ENCODE measurements at places on chromosomes 6 and 20.

- DNase-seq, result no peak
These were observed 448.0 kb downstream of the TENT5A start for GRCh38 chr6:81304466-81304865.

GRCh38 chr6:107323133-107323785, 136.1 kb downstream of the PDSS2 start:
- no peak for DNase-seq

GRCh38 chr6:6649824-6650349, 61.4 kb downstream of the LY86 start:
- no peak for DNase-seq

GRCh38 chr20:50584687-50585086, 74.5 kb downstream of the PTPN1 start:
- DNase-seq, result no peak

- no peak for DNase-seq
These were observed 94.1 kb downstream of the HIVEP2 start for GRCh38 chr6:142850679-142851423.

DNA sequence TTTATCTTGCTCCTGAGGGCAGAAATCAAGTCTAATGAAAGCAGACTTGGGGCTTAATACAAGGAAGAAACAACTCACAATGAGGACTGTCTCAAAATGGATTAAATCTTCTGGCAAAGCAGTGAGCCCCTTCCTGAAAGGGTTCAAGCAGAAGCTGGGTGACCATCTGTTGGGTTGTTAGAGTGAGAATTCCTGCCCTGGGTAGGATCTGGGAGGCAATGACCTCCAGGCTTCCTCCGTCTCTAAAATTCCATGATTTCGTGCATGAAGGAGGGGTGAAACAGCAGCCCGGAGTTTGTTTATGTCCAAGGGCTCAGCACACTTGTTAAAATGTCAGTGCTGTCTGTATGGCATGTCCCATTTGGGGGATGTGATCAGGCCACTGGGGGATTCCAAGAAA, 64.0 kb upstream of the KCNK16 start:
- no peak for DNase-seq

DNA sequence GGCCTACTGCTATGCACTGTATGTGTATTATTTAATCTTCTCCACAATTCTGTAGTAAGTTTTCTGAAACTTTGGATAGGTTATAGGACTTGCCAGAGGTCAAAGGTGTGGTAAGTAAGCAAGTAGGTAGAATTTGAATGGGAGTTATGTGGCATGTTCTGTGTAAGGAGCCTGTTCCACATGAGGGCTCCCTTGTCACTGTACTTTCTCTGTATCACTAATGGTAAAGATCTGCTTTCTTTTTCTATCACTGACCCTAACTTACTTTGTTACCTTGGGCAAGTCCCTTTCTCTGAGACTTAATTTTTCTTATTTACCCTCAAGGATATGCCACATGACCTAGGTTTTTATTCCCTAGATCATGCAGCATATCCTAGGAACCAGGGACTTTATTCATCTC, 50.3 kb downstream of the EIF2S2 start:
- DNase-seq, result no peak

- DNase-seq, result no peak
These were observed 132.5 kb downstream of the FAXC start for GRCh38 chr6:99216959-99217358.

- DNase-seq, result no peak
These were observed 188.6 kb downstream of the ZDHHC14 start for GRCh38 chr6:157569543-157569942.

DNA sequence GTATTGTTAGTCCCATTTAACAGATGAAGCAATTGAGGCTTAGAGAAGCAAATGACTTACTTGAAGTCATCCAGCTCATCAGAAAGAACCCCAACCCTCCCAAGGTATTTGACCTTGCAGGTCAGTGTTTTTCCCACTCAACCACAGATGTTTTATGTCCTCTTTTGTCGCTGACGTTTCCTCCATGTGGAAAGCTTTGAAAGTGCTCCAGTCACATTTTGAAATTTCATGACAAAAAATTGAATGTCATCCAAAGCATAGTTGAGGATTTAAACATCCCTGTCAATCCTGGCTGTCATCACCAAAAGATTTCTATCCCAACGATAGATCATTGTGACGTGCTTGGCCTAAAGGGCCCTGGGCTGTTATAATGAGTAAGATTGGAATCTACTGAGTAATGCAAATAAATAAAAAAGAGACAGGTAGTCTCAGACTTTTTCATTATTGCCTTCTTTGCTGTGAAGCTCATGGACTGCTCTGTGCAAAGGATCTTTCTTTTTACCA, 102.7 kb downstream of the TSHZ2 start:
- DNase-seq, result no peak

DNA sequence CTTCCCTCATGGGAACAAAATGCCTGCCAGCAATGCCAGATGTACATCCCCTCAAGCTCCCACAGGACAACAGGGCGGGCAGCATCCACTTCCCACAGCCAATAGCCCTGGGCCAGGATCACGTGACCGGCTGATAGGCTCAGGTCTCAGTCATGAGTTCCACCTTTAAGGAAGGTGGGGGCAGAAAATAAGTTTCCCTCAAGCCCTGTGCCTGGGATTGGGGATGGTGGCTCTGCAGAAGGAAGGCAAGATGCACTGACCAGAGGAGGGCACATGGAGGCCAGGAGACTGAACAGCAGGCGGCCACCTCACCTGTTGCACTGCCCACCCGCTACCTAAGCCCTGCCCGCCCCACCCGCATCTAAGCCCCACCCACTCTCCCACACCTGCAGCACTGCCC, 149.1 kb downstream of the BMP7 start:
- no peak for DNase-seq

DNA sequence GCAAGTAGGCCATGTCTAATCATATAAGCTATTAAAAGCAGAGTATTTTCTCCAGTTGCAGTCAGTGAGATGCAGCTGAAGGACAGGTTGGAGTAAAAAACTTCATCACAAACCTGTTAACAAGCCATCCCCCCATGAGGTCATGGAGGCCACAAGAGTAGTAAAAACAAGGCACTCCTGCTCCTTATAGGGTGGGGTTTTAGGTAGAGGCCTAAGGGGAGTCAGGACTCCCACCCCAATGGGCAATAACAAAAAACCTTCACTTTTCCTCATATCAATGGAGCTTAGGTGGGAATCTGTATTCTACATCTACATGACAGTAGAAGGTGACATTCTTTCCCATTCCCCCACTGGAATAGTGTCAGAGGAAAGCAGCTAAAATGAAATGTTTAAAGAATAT, 428.1 kb upstream of the KHDRBS2 start:
- no peak for DNase-seq

- no peak for DNase-seq
These were observed 164.1 kb downstream of the SYNDIG1 start for GRCh38 chr20:24633521-24633920.

GRCh38 chr6:109762769-109763441, 71.8 kb downstream of the FIG4 start:
- no peak for DNase-seq

GRCh38 chr6:49333345-49334125, 129.5 kb downstream of the MMUT start:
- DNase-seq, result no peak

GRCh38 chr6:25682324-25682723, 30.3 kb downstream of the SCGN start:
- DNase-seq, result no peak

DNA sequence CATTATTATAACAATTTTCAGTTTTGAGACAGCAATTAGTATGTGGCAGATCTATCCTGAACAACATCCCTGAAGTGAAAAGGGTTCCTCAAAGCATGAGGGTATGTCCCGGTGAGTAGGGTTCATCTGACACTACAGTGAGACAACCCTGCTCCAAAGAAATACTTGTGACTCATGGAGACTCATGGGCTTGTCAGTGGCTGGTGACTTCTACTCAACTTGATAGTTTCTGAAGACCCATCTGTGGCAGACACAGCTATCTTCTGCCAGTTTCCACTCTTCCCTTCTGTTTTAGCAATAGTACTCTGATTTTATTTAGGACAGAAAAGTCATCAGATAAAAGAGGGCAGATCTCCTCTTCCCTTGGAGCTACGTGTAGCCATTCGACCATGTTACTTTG, 41.4 kb downstream of the MAP3K7 start:
- DNase-seq, result no peak

DNA sequence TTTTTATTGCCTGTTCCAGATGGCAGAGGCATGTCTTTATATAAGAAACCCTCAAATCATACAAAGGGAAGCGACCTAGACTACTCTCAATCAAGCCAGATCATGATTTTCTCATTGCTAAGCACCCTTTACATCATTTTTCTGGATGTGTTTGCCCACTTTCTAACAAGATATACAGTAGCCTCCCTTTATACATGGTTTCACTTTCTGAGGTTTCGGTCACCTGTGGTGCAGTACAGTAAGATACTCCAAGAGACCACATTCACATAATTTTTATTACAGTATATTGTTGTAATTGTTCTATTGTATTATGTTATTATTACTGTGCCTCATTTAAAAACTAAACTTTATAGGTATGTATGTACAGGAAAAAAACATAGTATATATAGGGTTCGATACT, 23.6 kb downstream of the TOMM6 start:
- no peak for DNase-seq

DNA sequence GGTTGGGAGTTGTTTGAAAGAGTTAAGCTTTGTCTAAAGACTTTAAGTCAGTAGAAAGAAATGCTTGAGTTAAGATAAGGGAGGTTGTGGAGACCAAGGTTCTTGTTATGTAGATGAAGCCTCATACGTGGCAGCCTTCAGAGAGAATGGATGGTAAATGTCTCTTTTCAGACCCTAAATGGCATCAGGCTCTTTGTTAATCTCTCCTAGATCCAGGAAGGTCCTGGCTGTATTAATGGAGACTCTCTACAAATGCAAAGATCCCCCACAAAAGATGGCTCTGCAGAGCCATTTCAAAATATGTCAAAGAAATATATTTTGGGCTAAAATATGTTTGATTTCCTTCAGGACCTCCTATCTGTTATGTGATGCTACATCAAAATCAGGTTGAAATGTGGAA, 161.6 kb downstream of the ADAT2 start:
- DNase-seq, result no peak

GRCh38 chr6:1997702-1998101, 247.7 kb downstream of the GMDS start:
- DNase-seq, result no peak

GRCh38 chr6:9789201-9789600, 625.7 kb downstream of the TFAP2A start:
- no peak for DNase-seq

DNA sequence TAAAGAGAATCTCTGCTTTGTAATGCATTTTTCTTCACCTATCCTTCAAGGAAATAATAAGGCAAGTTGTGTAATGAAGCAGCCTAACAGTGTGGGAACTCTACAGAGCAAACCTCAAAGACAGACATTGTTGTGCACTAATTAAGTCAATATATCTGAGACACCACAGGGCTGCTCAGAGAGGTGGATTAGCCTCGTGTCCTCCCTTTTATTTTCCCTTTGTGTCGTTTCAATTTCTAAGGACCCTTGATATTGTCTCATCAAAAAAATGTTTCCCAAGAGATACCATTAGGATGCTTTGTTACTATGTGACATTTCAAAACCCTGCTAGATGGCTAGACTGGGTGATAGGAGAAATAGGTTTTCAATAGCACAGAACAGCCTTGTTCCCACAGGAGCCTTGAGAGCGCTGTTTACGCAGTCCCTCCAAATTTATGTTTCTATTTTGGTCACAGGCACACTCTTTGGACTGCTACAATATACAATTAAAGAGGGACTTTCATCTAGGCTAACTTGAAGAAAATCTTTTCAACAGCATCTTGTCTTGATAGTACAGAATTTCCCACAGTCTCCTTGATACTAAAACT, 23.1 kb downstream of the UBE3D start:
- no peak for DNase-seq

- no peak for DNase-seq
These were observed 14.2 kb upstream of the FAM162B start for GRCh38 chr6:116779573-116780164.

- DNase-seq, result no peak
These were observed 10.1 kb downstream of the TPX2 start for GRCh38 chr20:31749223-31749622.

- no peak for DNase-seq
These were observed 49.9 kb downstream of the KCNB1 start for GRCh38 chr20:49432550-49432949.

DNA sequence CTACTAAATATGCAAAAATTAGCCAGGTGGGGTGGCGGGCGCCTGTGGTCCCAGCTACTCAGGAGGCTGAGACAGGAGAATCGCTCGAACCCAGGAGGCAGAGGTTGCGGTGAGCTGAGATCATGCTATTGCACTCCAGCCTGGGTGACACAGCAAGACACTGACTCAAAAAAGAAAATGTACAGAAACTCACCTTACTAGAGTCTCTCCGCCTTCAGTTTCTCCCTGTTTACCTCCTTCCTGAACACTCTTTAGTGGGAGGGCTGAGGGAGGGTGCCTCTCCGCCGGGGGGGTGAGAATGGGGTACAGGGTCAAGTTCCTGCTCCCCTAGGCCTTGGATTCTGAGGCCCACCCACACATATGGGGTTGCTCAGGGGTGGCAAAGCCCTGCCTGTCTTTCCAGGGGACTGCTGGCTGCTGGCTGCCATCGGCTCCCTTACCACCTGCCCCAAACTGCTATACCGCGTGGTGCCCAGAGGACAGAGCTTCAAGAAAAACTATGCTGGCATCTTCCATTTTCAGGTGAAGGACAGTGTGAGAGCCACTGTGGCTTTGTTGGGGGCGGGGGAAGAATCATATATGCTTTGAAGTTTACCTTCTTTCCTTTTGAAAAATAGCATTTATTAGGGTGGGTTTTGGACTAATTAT, 13.4 kb downstream of the CAPN11 start:
- no peak for DNase-seq

- no peak for DNase-seq
These were observed 123.2 kb upstream of the NUP153 start for GRCh38 chr6:17829905-17830304.

DNA sequence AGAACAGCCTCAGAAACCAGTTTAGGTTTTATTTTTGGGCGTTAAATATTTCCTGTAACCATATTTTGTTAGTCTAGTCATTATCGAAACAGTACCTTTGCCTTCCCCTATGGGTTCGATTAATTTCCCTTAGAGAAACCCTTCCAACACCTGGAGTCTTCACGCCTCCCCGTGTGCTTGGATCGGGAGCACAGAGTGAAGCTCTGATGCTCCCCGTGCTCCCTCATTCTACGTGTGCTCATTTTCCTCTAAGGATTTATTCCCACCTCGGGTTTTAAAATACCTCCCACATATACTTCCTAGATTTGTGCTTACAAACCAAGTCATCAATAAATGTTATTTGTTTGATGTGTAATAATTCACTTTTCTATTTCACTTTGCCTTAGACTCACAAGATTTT, 142.4 kb downstream of the TTLL2 start:
- DNase-seq, result no peak

All from activated CD4-positive, alpha-beta T cell treated with anti-CD3 and anti-CD28 coated beads for 24 hours (primary cell).